Naive thymus-derived CD4-positive, alpha-beta T cell (primary cell): ENCODE measurements at places on chromosomes 2 and 18. TPM values are rescaled to one million over a fixed set of nuclear protein-coding genes. Genes with fewer than 3 reads are reported as not detected.

The CABYR gene
- polyA plus RNA-seq, result not detected

The NEB gene
- polyA plus RNA-seq, result 0.26 TPM

The LYPD6 gene
- not detected for polyA plus RNA-seq

The GREB1L gene
- 0.11 TPM for polyA plus RNA-seq

The SCN7A gene
- polyA plus RNA-seq, result not detected

The GRHL1 gene
- polyA plus RNA-seq, result 0.33 TPM

The OR6B2 gene
- not detected for polyA plus RNA-seq

The KIF3C gene
- 1.7 TPM for polyA plus RNA-seq

The UGT1A3 gene
- not detected for polyA plus RNA-seq

The RIT2 gene
- polyA plus RNA-seq, result not detected

The DSC2 gene
- polyA plus RNA-seq, result not detected

The LRRC30 gene
- not detected for polyA plus RNA-seq

The LAMA3 gene
- not detected for polyA plus RNA-seq

The MROH2A gene
- not detected for polyA plus RNA-seq

The CFC1 gene
- not detected for polyA plus RNA-seq

The SERPINB13 gene
- polyA plus RNA-seq, result not detected

The CCNT2 gene
- polyA plus RNA-seq, result 22.9 TPM

The M1AP gene
- not detected for polyA plus RNA-seq

The THSD7B gene
- not detected for polyA plus RNA-seq

The COLEC11 gene
- polyA plus RNA-seq, result 0.46 TPM

The TUBA3D gene
- polyA plus RNA-seq, result not detected

The IL36B gene
- not detected for polyA plus RNA-seq

The NPAS2 gene
- 8.3 TPM for polyA plus RNA-seq
